M059J (cell line): ENCODE measurements at places on chromosomes 16 and 17.

- peak; percentile 49 for DNase-seq
Observed at GRCh38 chr16:15055141-15056053, 477 bp downstream of the NTAN1 start.

DNA sequence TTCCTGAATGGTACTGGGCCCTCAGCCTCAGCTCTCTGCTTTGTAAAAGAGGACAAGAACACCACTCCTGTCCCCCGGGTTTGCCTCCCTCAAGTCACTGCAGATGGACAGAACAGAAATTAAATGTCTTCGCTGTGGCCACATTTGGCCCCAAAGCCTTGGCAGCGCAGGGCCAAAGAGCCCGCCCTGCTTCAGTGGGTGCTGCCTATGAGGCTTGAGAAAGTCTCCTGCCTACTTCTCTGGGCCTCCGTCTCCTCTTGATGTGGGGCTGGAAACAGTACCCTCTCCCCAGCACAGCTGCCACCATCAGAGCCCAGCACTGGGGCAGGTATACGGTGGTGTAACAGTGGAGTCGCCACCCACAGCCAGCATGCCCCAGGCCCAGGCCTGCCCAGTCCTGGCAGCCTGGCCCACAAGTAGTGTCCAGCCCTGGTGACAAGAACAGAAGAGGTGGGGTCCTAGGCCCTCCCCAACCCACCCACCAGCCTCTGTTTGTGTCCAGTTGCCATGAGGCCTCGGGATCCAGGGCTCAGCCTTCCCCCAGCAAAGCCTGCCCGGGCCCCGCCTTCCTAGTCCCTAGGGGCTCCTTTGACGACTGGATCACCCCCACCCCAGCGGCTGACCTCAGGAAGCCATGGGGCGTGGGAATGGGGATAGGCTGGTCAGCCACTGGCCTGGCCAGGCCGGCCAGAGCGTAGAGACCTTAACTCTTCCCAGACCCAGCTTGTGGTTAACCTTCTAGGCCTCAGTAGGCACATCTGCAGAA, 3.9 kb upstream of the TPPP3 start:
- DNase-seq = no peak

- peak; percentile 94 for DNase-seq
Observed at GRCh38 chr17:81328978-81329926, 34.1 kb upstream of the SLC38A10 start.

DNA sequence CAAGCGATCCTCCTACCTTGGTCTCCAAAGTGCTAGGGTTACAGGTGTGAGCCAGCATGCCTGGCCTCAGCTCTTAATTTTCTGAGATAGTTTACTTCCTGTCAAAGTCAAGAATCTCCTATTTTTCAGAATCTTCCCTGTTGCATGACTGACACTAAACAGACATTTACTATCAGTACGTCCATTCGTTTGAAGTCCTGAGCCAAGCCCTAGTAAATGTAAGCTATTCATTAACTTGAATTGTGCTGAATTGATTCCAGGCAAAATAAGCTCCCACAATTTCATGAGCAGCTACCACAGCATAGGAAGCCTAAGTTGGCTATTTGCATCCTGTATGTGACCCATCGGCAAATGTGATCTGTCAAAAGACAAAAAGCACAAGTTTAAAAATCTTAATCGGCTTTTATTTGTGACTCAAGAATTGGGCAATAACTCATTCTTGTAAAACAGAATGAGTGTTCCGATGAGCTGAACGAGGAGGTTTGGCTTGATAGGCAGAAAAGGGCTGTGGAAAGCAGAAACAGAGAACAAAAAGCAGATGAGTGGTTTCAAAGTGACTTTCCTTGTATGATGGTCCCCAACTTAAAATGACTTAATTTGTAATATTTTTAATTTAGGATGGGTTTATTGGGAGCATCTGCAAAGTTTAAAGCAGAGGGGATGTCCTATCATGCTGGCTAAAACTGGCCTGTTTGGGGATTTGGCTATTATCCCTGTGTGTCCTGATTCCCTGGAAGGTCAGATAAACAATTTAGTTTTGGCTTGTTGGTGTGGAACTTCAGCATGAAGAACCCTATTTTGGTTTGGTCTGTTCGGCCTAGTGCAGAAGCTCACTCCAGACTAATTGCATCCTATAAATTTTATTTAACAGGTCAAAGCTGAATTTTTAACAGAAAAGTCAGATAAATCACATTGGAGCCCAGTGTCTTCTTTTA, 14.2 kb downstream of the RNF112 start:
- DNase-seq = no peak

DNA sequence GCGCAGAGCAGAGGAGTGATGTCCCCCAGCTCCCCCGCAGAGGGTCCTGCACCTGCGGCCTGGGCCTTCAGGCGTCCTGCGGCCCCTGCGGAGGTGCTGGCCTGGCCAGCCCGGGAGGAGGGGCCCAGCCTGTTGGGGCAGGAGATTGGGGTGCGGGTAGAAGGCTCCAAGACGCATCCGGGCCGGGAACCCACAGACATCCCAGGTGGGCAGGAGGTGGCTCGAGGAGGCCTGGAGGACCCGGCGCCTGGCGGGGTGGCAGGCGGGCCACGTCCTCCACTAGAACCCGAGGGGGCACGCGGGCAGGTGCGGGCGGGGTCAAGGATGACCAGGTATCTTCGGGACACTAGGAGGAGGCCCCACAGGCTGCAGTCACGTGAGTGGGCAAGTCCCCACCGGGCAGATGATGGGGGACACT, 647 bp upstream of the SECTM1 start:
- no peak for DNase-seq

GRCh38 chr17:41678907-41679739, 9.6 kb upstream of the EIF1 start:
- DNase-seq = peak; percentile 94

GRCh38 chr17:82678265-82678891, 20.1 kb downstream of the RAB40B start:
- no peak for DNase-seq
